ENCODE measurements at places on chromosomes 1 and 21.
A peak's percentile ranks its signal among the peaks of the same experiment; 100 is the strongest.

- DNase-seq: no peak
Measured at GRCh38 chr1:113439277-113439670, 49.0 kb downstream of the MAGI3 start.

GRCh38 chr21:42022906-42023305 is 12.7 kb upstream of the ZBTB21 start:
- no peak for DNase-seq

- no peak for DNase-seq
Measured at GRCh38 chr21:30695956-30696355, 22.6 kb downstream of the KRTAP21-3 start.

- DNase-seq: peak; percentile 6
Measured at GRCh38 chr1:169595764-169596711, 9.8 kb upstream of the F5 start.

GRCh38 chr1:186611156-186611555 is 69.1 kb downstream of the PTGS2 start:
- no peak for DNase-seq

- no peak for DNase-seq
Measured at GRCh38 chr1:228280961-228281591, 73.2 kb downstream of the OBSCN start.

DNA sequence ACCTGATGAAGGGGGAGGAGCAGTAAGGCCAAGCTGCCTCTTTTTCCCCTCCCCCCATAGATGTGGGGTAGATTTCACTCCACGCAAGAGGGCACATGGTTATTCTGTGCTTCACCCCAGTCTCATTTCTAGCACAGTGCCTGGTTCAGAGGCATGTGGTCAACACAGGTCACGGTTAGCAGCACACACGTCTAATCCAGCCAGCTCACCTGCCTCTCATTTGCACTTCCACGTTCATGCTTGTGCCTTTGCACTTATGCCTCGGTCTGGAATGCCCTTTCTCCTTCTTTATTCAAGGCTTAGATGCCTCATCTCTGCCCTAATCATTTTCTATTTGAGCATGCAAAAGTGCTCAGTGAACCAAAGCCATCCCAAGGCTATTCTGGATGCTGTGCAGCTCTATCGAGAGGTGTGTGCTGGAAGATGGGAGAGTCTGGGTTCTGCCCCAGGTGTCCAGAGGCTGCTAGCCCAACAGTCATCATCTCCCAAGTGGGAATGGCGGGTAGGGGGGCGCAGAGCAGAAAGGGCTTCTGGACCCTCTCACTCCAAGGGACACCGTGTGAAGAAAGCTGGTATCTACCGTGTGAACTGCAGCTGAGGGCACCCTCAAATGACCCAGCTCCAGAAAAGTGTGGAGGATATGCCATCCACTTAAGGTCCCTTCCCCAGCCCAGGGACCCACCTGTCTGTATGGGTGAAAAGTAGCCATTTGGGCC is 2.1 kb upstream of the A3GALT2 start:
- no peak for DNase-seq

DNA sequence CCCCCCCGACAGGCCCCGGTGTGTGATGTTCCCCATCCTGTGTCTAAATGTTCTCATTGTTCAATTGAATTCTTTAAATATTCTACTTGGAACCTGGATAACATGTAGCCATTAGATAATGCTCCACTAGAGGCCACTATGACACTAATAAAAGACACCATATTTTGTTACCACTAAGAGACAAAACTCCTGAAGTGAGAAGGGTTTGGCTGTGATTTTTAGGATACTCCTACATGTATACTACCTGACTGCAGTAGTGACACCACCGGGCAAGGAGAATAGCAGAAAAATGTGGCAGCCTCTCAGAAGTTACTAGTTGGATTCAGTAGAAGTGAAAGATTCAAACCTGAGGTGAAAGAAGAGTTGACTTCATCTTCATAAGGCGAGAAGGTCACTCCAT is 36.0 kb downstream of the F5 start:
- DNase-seq: peak; percentile 14

- no peak for DNase-seq
Measured at GRCh38 chr1:47658161-47658920, 220.5 kb downstream of the FOXD2 start.

- no peak for DNase-seq
Measured at GRCh38 chr1:227127891-227128290, 187.8 kb downstream of the COQ8A start.

- DNase-seq: no peak
Measured at GRCh38 chr21:33984021-33984481, 68.4 kb upstream of the ATP5PO start.

- no peak for DNase-seq
Measured at GRCh38 chr1:85133565-85134159, 67.2 kb downstream of the SYDE2 start.

DNA sequence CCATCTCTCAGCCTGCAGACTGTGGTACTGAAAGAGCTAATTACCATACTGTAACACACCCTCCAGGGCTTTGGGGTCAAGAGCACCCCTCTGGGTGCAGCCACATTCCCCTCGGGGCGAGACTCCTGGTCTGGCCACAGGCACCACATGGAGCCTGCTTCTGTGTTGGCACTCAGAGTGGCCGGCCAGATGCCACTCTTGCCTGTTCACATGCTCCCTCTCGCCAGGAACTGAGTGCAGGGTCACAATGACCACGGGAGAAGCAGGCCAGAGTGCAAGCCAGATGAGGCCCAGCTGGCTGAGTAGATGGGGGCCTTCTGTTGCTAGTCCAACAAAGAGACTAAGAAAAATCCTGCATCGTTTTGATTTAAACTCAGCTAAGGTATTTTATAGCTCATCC is 864.0 kb downstream of the KCNT2 start:
- DNase-seq: no peak

GRCh38 chr1:63794939-63795378 is 21.1 kb downstream of the ROR1 start:
- DNase-seq: no peak

GRCh38 chr21:18138507-18138906 is 106.1 kb upstream of the CHODL start:
- no peak for DNase-seq

DNA sequence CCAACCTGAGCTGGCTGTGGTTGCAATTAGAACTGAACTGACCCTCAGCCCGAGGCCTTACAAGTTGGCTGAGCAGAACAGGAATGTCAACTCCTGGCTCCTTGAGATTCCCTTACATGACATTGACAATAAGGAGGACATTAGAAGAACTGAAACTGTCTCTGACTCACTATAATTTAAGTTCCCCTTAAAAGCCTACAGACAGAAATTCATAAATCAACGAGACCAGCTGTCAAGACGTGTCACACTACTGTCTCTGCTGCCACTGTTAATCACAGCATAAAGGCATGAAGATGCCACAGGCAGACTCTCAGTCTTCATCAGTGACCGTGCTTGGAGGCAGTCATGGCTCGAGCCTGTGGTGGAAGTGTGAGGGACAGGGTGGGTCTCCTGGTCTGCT is 168.8 kb downstream of the GABPA start:
- DNase-seq: no peak

DNA sequence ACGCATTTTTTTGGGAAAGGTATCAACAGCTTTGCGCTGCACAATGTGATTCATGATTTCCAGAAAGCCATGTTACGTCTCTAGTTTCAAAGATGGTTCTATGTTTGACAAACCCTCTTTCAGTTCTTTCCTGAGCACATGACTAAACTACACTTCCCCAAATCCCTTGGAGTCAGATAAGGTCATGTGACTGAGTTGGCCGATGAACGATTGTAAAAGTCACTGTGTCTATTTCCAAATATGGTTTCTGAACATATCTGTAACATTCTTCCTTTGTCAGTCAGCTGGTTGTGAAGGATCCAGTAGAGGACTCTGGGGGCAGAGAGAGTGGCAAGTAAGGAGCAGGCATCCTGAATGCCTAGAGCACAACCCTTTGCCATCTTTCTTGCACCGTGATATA is 35.4 kb downstream of the TMPRSS15 start:
- DNase-seq: no peak

GRCh38 chr1:169113613-169114119 is 7.2 kb downstream of the ATP1B1 start:
- no peak for DNase-seq

DNA sequence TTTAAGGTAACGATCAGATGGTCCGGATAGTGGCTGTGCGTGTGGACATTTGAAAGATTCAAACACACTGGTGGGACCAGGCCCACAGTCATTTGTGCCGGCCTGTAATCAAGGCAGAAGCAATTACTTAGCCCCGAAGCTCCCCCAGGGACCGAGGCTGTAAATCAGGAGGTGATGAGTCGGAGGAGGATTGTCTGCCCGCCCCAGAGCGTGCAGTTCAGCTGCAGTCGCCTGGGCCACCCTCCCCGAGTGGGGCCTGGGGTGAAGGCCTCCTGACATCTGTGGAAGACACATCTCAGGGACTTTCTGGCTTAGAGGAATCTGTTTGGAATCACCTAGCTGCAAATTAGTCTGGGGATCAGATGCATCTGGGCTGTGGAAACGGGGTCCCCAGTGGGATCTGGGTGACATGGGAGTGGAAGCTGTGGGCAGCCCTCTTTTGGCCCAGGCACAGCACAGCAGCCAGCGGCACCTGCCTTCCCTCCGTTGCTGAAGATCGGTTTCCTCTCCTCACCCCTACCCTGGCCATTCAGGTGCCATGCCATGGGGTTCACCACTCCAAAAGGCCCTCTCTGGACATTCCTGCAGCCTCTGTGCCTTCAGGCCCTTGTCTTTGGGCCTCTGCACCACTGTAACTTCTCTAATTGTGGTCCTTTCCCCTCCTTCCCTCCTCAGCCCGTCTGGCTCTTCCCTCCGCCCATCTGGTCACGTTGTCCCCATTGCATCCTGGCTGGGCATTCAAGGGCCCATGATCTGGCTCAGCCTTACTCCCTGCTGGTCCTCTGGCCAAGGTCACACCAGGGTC is 25.7 kb downstream of the LHX4 start:
- no peak for DNase-seq

DNA sequence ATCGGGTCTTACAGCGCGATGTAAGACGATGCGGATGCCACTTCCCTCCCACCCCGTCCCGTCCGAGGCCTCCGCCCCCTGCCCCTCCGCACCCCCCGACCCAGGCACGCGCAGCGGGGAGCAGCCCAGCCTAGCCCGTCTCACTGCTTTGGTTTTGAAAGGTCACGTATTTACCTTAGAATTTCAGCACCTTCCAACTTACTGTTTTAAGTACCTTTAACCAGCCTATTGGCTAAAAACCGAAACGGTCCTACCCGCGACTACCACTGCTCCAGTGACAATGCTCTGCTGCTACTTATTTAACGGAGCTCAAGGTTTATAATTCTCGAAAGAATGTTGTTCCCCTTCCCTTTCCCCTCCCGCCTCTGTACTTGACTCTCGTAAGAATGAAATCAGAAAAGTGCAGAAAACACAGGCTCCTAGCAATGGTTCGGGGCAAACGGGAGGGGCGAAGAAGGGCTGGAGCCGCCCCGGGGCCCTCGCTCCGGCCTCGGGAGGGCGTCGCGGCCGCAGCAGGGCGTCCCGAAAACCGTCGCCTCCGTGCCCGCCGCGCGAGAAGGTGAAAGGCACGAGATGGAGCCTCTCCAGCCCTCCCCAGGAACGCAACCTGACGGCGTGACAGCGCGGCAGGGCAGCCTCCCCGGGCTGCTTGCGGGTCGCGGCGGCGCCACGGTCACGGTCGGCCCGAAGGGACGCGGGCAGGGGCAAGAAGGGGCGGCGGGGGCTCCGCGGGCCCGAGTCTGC is 667 bp downstream of the TMEM50B start:
- DNase-seq: no peak

DNA sequence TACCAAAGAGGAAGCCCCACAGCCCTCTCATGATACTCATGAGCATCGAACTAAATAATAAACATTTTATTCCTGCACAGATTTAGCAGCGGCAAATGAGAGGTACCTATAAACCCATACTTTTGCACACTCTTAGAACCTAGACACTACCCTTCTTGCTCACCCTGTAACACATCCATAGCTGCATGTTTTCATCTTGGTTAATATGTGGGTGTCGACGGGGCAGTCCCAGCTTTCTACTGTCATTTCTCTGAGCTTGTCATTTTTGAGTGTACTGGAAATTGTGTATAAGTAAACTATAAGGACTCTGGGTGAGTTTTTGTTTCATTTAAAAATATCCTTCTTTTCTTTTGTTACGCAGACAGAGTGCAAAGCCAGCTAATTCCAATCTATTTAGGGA is 25.5 kb downstream of the OVGP1 start:
- DNase-seq: no peak

DNA sequence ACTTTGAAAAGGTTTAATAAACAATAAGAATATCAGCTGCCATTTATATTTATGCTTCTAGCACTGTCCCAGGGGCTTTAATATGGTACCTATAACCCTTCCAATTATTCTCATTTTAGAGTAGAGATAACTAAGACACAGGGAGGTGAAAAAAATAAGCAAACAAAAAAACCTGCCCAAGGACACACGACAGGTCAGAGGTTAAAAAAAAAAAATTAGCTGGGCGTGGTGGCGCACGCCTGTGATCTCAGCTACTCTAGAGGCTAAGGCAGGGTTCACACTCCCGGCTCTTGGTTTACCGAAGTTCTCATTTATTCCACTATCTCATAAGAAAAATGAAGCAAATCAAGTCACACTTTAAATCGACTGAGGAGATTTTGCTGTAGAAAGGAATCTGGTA is 34.7 kb upstream of the CNN3 start:
- DNase-seq: no peak

DNA sequence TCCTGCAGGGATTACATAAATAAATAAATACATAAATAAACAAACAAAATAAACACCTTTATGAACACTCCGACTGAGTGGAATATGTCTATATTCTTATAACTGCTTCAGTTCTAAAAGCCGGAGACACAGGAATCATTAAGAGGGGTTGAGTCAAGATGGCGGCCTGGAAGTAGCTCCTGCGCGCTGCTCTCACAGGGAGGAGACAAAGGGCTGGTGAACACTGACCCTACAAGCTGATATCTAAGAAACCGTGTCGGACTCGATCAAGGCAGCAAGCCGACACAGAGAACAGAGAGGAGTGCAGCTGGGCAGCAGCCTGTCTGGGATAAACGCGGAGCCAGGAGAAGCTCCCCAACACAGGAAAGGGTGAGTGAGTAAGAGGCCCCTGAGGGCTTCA is 1098.6 kb upstream of the NCAM2 start:
- no peak for DNase-seq

DNA sequence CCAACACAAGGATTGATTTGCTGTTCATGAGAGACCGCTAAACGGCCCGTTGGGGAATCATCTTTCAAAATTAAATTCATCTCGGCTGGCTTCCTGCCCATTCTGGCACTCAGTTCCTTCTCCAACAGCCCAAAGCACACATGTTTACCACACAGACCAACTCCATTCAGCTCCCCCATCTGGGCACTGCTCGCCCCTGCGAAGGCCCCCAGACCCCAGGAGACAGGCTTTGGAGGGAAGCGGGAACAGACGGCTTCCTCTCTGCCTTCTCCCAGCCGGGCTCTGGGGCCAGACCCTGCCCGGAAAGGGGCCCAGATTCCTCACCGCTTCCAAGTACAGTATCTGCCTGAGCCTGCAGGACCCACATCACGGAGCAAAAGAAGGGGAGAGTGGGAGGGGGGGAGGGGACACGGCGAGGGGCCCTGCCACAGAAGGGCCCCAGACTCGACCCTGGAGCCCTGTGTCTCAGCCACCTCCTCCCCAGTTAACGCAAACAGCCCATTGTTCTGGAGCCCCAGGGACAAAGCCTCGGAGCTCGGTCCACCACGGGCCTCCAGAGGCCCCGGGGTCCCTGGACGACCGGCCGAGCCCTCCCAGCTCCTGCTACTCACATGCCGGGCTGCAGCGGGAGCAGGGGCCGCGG is 660 bp downstream of the MEGF6 start:
- peak; percentile 31 for DNase-seq
